Activated CD4-positive, alpha-beta T cell treated with anti-CD3 and anti-CD28 coated beads, Interleukin-2, amount 50 U/mL, for 1 hour (primary cell): ENCODE measurements at places on chromosomes 12 and 14.

- DNase-seq = no peak
Measured at GRCh38 chr12:96670334-96670899, 181.0 kb downstream of the CFAP54 start.

DNA sequence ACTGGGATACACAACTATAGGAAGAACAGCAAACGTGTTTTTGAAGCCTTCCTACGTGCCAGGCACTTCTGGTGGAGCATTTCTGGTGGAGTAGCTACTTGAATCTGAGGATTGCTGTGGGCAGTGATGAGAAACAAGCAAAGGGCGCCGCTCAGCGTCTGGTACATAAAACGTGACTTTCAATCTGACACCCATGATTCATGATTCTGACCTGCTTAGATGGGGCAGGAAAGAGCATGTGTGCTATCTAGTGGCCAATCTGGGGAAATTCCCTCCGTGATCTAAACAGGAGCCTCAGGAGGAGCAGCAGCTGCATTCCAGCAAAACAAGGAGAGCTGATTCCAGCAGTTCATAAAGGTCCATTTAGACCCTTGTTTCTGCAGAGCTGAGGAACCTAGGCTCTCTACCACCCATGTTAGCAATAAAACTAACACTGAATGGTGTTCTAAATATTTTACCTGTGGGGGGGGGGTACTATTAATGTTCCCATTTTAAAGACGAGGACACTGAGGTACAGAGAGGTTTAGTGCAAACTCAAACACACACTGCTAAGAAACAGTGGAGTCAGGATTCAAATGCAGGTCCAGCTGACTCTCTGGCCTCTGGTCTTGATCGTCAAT, 37.8 kb downstream of the PAH start:
- no peak for DNase-seq

- no peak for DNase-seq
Measured at GRCh38 chr12:3047961-3048360, 29.2 kb upstream of the TSPAN9 start.

- DNase-seq = no peak
Measured at GRCh38 chr12:128290938-128291337, 24.0 kb downstream of the TMEM132C start.

- no peak for DNase-seq
Measured at GRCh38 chr14:85921241-85921640, 391.3 kb downstream of the FLRT2 start.

GRCh38 chr12:132710043-132710404, 618 bp upstream of the PGAM5 start:
- DNase-seq = no peak

GRCh38 chr12:101863981-101864380, 13.4 kb upstream of the DRAM1 start:
- DNase-seq = no peak

GRCh38 chr14:21993837-21994236, 320.2 kb upstream of the OR4E1 start:
- DNase-seq = no peak

GRCh38 chr12:57430112-57430930, 522 bp downstream of the R3HDM2 start:
- DNase-seq = peak; percentile 35

- DNase-seq = no peak
Measured at GRCh38 chr14:56694609-56695008, 115.0 kb downstream of the TMEM260 start.

DNA sequence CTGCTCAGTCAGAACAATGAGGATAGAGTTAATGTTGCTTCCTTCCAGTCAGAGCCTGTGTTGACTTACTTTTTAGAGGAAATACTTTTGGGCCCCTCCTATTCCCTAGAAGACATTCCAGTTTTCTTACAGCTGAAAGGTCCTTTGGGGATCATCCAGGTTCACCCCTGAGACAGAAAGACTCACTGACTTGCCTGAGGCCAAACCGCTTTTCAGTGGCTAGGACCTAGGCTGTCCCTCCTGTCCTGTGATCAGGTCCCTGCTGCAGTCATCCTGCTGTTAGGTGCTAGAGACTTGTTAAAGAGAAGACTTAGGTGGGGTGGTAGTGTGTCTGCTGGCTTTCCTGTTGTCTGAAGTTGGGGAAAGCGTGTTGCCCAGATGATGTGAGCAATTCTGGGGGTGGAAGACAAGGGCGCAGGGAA, 39.6 kb downstream of the SUSD6 start:
- no peak for DNase-seq

DNA sequence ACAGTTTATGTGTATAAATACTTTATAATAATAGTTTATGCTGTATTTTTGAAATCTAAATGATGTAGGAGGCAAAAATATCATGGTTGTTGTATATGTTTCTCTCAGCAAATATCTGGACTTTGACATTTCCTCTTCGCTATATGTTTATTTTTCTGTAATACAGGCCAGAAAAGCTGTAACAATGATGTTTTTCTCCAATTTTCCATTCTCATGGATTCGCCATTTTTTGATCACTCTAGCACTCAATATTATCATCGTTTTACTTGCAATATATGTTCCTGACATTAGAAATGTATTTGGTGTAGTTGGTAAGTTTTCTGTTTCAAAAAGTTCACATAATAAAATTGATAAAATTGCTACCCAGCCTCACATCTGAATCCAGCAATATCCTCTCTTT, 70.6 kb downstream of the SLC38A6 start:
- DNase-seq = no peak

DNA sequence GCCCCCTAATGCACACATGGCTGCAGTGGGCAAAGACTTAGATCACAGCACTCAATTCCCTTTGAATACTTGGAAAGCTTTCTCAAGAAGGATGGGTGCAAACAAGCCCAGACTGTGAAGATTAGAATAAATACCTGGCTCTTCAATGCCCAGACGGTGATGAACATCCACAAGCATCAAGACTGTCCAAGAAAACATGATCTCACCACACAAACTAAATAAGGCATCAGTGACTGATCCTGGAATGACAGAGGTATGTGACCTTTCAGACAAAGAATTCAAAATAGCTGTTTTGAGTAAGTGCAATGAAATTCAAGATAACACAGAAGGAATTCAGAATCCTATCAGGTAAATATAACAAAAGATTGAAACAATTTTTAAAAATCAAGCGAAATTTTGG, 43.8 kb upstream of the ZDHHC17 start:
- no peak for DNase-seq

- DNase-seq = no peak
Measured at GRCh38 chr12:27864521-27864920, 84.5 kb upstream of the MANSC4 start.

- DNase-seq = no peak
Measured at GRCh38 chr12:96359328-96359727, 40.9 kb downstream of the CDK17 start.

DNA sequence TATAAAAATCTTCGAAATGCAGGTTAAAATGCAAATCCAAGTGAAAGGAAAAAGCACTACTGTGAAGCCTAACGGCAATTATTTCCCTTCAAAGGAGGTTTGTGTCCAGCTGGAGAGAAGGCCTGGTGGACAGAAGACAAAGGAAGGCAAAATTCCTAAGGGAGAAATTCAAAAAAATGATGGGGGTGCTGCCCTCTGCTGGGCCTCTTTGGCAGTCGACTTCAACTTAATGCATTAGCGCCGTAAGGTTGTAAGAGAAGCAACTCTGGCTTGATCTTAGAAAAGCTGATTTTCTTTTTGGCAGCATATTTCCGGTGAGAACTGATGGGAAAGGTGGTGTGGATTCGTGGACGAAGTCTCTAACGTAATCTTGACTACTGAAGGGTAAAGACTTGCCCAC, 34.3 kb upstream of the CHFR start:
- DNase-seq = no peak

DNA sequence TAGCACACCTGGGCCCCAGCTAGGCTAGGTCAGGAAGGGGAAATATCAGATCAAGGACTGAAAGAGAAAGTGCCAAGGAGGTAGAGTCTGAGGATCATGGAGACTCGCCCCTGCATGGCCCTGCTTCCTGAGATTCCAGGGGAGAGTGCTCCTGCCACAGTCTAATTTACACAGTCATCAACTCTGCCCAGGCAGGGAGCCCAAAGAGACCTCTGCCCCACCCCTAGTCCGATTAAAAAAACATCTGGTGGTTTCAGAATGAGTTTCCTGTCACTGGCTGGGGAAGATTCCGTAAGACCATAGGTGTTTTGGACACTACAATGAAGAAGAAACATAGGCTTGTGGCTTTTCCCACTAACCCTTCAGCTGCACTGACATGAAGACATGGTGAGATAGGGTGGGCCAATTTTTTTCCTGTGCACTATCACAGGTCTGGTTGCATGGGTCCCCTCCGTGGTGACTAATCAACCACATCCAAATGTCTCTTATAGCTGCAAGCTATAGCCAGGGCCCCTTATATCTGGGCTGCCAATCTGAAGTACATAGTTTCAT, 31.5 kb upstream of the GZMB start:
- no peak for DNase-seq

GRCh38 chr12:56189099-56189917, at the start of gene SMARCC2:
SMARCC2 (minus strand) TSS chr12:56189483; CDS start chr12:56189461, 22 bp downstream.
- DNase-seq = peak; percentile 79

DNA sequence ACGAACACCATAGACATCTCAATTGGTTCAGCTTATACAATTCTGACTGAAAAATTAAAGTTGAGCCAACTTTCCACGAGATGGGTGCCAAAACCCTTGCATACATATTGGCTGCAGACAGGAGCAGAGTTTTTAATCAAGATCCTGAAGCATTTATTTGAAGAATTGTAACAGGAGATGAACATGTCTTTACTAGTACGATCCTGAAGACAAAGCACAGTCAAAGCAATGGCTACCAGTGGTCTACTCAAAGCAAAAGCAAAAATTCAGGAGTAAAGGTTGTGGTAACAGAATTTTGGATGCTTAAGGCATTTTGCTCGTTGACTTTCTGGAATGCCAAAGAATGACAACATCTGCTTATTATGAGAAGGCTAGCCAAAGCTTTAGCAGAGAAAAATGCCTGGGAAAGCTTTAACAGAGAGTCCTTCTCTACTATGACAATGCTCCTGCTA, 20.7 kb downstream of the ZDHHC17 start:
- no peak for DNase-seq

DNA sequence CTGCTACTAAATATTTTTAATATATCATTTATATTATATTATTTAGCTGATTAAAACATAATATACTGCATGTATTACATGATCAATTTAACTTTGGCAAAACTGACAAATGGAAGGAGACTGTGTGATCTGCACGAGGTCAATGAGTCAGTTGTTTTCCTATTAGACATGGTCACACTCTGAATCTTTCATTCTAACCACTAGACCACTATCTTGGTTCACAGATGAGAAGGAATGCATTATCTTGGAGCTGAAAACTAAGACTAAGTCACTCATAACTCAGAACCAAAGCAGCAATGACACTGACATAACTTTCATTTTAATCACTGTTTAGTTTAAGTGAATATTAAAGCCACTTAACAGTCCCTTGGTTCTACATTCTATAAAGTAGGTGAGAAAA, 37.4 kb downstream of the GNPTAB start:
- no peak for DNase-seq

- DNase-seq = no peak
Measured at GRCh38 chr12:119913536-119914330, 36.6 kb upstream of the CIT start.

- peak; percentile 9 for DNase-seq
Measured at GRCh38 chr14:77098529-77099353, 683 bp downstream of the CIPC start.

GRCh38 chr12:130186651-130187268, 24.5 kb downstream of the FZD10 start:
- no peak for DNase-seq

DNA sequence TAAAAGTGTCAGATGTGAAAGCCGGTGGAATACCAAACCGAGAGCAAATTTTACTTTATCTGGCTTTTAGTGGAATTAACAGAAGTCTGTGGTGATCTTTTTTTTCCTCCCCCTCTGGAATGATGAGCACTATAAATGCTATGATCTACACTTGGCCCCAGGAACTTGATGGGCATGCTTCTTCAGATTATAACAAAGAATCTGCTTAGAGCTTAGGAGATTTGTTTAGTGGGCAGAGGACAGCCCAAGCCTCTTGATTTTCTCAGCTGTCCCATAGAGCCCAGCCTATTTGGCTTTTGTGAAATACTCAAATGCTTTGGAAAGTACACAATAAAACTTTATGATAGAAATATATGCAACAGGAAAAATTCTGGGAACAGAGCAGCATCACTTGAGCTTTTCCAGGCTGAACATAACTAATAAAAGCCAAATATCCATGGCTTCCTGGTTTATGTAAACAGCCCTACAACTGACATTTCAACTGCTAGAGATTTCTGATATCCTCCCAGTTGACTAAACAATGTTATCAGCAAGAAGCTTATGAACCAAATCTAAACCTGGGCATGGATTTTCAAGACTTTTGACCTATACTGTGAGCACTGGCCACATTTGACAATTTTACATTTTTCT, 149.6 kb downstream of the PLXNC1 start:
- DNase-seq = no peak

- no peak for DNase-seq
Measured at GRCh38 chr14:94411638-94412037, 23.2 kb upstream of the SERPINA1 start.

- no peak for DNase-seq
Measured at GRCh38 chr14:103697603-103698379, 17.5 kb downstream of the XRCC3 start.

DNA sequence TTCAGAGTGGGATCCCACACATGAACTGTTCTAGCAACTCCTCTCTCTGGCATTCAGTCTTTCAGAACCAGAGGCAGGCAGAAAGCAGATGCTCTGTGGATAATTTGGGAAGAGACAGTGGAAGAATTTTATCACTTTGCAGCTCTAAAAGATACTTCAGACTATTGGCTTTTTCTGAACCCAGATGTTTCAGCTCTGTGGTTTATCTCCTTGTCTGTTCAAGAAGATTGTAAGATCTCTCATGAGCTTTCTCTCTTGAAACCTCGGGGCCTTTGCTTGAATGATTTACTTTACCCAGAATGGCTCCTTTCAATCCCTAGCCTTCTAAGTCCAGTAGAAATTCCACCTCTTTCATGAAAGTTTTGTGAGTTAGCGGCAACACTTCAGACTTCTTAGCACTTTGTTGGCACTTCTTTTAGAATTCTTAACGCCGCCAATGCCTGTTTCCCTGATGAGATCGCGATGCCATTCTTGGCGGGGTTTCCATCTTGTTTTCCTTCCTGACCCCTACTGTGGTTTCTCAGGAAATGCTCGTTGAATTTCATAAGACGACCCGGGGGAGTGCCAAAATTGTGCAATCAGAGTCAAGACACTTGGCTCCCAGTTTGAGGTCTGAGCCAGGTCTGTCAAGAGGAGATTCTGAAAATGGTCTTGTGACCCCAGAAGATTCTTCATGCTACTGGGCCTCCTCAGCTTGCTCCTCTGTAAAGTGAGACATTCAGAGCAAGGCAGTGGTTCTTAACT, 107.0 kb upstream of the PRICKLE1 start:
- DNase-seq = no peak

DNA sequence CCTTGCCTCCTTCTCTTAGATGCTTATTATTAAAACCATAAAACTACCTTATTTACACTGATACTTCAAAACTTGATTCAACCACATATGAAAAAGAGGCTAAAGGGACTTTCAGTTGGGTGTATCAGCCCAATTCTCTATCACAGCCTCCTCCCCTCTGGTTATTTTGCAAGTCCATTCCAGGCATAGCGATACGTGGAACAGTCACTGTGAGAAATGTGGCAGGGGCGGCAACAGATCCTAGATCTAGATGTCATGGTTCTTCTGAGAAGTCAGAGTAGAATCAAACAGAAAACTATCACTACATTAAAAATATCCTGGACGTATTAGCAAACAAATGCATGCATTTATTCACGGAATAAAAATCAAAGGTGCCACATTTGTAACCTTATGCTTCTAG, 83.2 kb downstream of the RALGAPA1 start:
- DNase-seq = no peak

GRCh38 chr14:96072746-96073145, 33.6 kb downstream of the C14orf132 start:
- no peak for DNase-seq

GRCh38 chr14:57492859-57493258, 798 bp downstream of the CCDC198 start:
- DNase-seq = no peak
